ENCODE measurements at places on chromosomes 12 and 14.

DNA sequence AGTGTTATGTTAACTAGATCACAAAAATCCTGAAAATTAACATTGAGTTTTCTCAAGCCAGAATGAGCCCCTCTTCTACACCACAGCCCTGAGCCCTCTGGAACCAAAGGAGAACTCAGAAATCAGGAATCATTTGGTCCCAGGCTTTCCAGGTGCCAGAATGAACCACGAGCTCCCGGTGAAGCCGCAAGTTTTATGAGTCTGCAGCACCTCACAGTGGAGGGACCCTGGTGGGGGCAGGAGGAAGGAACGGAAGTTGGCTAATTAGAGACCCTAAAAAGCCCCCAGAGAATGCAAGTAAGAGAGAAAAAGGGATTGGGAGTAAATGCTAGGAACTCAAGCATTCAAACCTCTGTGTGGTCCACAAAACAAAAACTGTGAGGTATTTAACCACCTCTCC is 52.9 kb upstream of the BCL2L14 start:
- DNase-seq, result no peak

DNA sequence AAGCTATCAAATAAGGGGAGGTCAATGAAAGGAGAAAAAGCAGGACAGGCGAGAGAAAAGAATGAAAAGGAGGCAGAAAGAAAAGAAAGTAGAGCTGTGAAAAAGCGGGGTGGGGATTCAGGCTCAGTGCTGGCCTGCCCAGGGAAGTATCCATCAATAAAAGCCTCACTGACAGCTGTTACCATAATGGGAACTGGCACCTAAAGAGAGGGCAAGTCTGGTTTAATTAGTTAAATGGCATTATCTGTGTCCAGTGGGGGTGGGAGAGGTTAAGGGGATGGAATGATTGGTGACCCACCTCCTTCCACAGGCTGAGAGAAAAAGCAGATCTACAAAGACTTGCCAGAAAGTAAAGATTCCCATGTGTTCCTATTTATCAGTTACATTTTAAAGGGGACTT is 7.4 kb downstream of the SALL2 start:
- no peak for DNase-seq

- no peak for DNase-seq
These were observed 10.5 kb upstream of the OR10P1 start for GRCh38 chr12:55626154-55626553.

- no peak for DNase-seq
These were observed 452.3 kb downstream of the ADAMTS20 start for GRCh38 chr12:43099691-43100163.

DNA sequence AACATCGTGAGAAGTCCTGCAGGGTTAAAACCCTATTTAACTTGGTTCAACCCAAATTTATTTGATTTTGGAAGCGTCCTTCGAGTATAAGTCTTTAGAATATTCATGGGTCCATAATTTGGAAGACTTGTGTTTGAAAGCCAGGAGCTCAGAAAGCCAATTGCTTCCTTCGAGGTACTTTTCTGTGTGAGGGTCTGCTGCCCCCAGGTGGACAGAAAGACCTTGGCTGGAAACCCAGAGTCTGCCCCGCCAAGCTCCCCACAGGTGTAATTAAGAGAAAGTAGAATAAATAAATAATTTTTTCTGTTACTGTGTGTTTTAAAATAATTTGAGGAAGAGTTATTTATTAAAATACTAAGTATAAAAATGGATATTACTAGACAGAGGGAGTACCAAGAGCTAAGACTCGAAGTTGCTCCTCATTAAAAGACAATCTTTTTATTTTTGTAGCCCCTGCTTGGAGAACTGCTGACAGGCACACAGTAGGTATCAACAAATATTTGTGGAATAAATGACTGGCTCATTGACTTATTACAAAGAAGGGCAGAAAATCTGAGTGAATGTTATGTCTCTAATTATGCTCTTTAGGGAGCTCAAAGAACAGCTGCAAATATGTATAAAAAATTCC is 105.8 kb downstream of the PAH start:
- DNase-seq, result no peak

DNA sequence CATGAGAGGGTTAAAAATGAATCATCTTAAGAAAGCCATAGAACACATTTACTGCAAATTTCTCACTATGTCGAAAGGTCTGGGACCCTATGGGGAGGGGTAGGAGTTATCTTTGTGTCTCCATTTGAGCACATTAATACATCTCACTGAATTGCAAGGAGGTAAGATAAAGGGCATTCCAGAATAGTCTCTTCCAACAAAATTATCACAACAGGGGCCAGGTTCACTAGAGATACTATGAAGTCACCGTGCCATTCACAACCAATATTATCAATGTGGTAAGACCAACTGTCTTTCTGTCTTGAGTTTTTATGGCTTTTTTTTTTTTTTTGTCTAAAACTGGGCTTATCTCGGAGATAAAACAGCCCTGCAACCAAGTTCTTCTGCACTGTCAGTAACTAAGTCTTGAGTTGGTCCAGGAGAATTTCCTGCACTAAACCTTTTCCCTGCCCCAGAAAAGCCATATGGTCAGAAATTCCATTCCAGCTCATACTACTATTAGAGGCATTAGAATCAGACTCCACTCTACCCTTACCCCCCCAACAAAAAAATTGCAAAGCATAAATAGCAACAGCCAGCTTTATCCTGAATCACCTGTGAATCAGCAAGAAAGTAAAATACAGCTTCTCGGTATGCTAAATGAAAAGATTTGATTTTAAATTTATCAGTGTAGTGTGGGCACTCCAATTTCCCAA is 79.7 kb downstream of the PTPRR start:
- no peak for DNase-seq

GRCh38 chr14:99424306-99424877 is 56.3 kb downstream of the SETD3 start:
- no peak for DNase-seq

DNA sequence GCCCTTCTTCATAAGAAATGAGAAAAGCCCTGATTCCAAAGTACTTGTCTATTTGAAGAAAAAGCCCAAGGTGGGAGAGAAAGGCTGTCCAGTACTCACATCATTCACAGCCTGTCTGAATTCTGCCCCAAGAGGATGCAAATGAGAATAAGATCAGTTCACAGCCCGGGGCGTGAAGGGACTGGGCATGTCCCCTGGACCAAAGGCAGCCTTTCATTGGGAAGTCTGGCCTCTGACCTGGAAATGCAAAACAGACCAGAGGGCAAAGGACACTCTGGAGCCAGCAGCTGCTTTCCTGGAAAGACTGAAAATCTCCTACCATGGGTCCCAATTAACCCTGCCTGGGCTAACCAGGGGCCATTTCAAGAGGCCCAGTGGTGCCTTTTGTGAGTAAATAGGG is 191.2 kb upstream of the PELI2 start:
- no peak for DNase-seq

- no peak for DNase-seq
These were observed 12.5 kb upstream of the TEX22 start for GRCh38 chr14:105385698-105386365.

GRCh38 chr14:95533391-95533821 is 1.4 kb upstream of the GLRX5 start:
- no peak for DNase-seq

DNA sequence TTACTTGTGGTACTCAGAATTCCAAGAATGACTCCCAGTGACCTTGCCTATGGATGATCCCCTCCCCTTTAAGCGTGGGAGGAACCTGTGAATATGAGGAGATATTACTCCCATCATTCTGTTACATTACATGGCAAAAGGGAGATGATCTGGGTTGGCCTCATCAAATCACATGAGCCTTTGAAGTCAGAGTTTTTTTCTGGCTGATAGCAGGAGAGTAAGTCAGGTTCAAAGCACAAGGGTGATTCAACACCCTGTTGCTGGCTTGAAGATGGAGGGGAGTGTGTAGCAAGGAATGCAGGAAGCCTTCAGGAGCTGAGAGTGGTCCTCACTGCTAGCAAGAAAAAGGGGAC is 9.1 kb upstream of the MDM2 start:
- DNase-seq, result no peak

- DNase-seq, result no peak
These were observed 26.7 kb upstream of the SFSWAP start for GRCh38 chr12:131684015-131684725.

- no peak for DNase-seq
These were observed 688 bp downstream of the C12orf71 start for GRCh38 chr12:27081668-27082111.

DNA sequence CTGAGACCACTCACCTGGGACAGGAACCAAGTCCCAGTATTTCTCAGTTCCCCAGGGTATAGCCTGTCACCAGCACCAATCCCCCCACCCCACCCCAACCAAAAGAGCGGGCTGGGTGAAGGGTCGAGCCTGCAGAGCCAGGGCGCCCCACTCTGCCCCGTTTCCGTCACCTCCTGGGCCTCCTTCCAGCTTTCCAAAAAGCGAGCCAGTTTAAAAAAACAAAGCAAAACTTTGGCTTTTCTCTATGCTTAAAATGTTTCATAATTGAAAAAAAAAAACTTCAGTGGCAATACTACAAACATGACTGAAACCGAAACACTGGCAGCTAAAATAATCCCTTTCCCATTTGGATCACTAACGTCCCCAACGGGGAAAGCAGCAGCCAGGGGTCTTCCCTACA is 7.5 kb downstream of the CAMKK2 start:
- no peak for DNase-seq
